ENCODE measurements at places on chromosomes 12 and 14. TPM values are rescaled to one million over a fixed set of nuclear protein-coding genes. Genes with fewer than 3 reads are reported as not detected.

DNA sequence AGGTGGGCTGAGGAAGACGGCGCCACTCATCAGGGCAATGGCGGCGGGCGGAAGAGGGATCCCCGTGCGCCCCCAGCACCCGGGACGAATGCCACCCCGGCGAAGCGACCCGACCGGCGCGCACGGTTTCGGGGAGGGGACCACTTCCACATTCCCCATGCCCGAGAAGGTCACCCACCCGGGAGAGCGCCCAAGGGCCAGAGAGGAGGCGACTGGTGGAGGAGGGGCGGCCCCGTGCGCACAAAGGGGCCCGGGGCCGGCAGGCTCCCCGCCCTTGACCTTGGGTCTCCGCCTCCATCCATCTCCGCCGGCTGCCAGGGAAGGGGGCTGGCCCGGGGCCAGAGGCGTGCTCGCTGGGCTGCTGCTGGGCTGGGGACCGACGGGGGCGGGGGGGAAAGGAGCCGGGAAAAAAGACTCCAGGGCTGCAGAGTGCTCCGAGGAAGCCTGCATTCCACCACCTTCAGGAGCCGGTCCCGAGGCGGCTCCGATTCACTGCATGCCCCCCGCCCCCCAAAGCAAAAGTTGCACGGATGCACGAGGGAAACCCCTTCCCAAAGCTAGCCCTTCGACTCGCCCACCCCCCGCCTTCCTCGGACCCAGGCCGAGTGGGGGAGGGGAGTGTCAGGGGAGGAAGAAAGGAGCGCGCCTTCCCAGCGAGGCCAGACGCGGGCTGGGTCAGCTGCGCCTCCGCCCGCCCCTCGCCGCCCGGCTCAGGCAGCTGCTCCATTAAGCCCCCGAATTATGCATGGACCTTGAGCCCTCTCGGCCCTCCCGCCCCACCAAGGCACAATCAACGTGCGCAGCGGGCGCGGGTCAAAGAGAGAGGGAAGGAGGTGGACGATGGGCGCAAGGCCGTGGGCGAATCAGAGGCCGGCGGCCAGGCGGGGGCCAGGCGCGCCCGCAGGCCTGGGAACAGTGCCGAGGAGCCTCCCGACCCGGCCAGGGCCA, 26.2 kb downstream of the BCL11B start:
- no peak overlapping the region for H3K4me3 ChIP-seq
- no peaks in the 10 kb centered on the region for H3K4me1 ChIP-seq
- H3K27me3 ChIP-seq, result peaks cover 29% of the 10 kb centered on the region
- DNase-seq, result no peak

GRCh38 chr12:54419088-54419887, at the start of gene ITGA5:
TSS of gene ITGA5 (minus strand) at chr12:54419266. CDS start at chr12:54419198, 68 bp downstream.
- no peaks in the 10 kb centered on the region for H3K27me3 ChIP-seq
- H3K36me3 ChIP-seq, result no peaks in the 10 kb centered on the region
- peaks cover 57% of the 10 kb centered on the region for H3K4me1 ChIP-seq
- DNase-seq, result peak; percentile 44
- H3K27ac ChIP-seq, result no peak within 1 kb of the TSS

DNA sequence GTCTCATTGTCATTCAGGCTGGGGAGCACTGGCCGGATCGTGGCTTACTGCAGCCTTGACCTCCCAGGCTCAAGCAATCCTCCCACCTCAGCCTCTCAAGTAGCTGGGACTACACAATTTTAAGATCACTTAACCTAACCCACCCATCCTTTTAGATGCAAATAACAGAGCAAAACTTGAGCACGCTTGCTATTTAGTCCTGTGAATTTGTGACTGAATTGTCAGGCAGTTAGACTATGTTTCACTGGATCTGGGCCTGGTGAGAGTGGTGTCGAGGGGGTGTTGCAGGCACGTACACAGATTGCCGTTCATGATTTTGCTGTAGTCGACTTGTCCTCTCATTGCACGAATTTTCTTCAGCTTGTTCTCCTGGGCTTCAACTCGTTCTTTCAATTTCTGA, 38.2 kb downstream of the ZFYVE21 start:
- DNase-seq, result no peak
- no peaks in the 10 kb centered on the region for H3K27me3 ChIP-seq
- H3K4me1 ChIP-seq, result peaks cover 10% of the 10 kb centered on the region
- no peak overlapping the region for H3K4me3 ChIP-seq

DNA sequence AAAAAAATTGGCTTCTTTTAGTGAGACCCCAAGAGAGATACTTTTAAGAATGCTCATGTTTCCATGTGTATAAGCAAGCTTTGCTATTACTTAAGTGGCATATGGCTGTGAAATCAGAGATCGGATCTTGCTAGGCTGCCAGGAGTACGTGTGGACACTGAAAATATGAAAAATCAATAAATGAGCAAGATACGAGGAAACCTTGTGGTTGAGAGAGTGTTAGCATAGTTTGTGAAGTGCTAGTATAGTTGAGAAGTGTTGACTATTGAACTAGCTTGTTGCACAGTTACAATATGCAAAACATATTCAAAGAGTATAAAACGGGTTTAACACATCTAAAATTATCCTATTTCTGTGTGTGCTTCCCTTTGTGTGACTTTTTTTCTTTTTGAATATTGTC, 230.9 kb upstream of the NOVA1 start:
- no peak overlapping the region for H3K4me3 ChIP-seq
- no peaks in the 10 kb centered on the region for H3K36me3 ChIP-seq
- no peaks in the 10 kb centered on the region for H3K27me3 ChIP-seq
- DNase-seq, result no peak
- H3K27ac ChIP-seq, result no peak overlapping the region

- H3K4me3 ChIP-seq, result no peak overlapping the region
- no peak overlapping the region for H3K27ac ChIP-seq
- no peaks in the 10 kb centered on the region for H3K4me1 ChIP-seq
- no peaks in the 10 kb centered on the region for H3K36me3 ChIP-seq
These were observed 65.2 kb upstream of the DIO3 start for GRCh38 chr14:101495827-101496775.

FOXA1 gene
- 42.6 TPM for total RNA-seq

KLRB1 gene
- not detected for total RNA-seq

GRIN2B gene
- total RNA-seq, result not detected

All from PC-9 (cell line).